ENCODE measurements at places on chromosomes 1 and 21. TPM values are rescaled to one million over a fixed set of nuclear protein-coding genes. Genes with fewer than 3 reads are reported as not detected.

Gene UFC1
- 124 TPM for total RNA-seq

Gene NHLH1
- 0.27 TPM for total RNA-seq

Gene KRTAP19-4
- not detected for total RNA-seq

Gene DCST1
- not detected for total RNA-seq

DNA sequence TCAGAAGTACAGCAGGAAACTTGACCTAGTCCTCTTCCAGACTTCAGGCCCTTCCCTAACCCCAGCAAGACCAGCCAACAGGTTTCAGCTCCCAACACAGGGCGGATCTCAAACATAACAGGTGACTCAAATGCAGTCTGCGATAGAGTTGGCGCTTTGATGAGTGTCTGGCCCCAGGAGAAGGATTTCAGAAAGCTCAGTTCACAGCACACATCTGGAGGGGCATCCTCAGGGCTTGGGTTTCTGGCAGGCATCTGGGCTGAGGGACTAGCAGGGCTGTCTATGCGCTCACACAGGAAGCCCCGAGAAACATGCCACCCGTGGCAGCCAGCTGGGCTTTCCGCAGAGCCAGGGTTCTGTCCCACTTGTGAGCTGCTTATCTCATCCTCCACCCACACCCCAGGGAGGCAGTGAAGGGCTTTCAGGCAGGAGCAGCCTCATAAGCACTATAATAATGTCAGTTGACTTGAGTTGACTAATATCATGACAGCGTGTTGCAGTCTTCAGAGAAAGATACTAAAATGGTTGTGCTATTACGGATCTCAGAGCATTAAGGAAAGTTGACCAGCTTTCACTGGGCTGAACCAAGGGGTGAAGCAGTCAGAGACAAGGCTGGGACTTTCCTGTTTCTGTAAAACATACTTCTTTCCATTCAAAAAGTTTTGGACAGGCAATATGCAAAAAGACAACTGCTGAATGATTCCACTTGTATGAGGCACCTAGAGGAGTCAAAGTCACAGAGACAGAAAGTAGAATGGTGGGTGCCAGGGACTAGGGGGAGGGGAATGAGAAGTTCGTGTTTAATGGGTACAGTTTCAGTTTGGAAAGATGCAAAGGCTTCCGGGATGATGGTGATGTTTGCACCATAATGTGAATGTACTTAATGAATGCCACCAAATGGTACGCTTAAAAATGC is 233.0 kb upstream of the IRF2BP2 start:
- no peak for DNase-seq

GRCh38 chr1:4380564-4381168 is 273.7 kb upstream of the AJAP1 start:
- DNase-seq: peak; percentile 6

DNA sequence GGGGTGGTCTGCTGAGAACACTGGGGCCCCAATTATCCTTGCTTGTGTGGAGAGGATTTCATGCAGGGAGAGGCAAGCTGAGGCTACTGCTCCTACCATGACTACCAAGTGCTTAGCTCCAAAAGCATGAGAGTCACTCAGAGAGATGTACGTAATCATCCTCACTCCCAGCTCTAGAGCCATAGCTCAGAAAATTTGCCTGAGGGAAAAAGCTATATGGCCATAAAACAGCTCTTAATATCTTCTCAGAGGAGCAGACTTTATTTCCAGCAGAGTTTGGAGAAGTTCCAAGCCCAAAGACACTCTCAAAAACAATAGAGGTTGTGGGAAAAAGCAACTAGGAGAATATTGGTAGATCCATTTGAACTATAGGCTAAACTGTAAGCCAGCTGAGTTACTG is 106.4 kb upstream of the PBX1 start:
- DNase-seq: no peak

- DNase-seq: peak; percentile 38
These were observed 10.0 kb downstream of the NCF2 start for GRCh38 chr1:183580281-183580682.

DNA sequence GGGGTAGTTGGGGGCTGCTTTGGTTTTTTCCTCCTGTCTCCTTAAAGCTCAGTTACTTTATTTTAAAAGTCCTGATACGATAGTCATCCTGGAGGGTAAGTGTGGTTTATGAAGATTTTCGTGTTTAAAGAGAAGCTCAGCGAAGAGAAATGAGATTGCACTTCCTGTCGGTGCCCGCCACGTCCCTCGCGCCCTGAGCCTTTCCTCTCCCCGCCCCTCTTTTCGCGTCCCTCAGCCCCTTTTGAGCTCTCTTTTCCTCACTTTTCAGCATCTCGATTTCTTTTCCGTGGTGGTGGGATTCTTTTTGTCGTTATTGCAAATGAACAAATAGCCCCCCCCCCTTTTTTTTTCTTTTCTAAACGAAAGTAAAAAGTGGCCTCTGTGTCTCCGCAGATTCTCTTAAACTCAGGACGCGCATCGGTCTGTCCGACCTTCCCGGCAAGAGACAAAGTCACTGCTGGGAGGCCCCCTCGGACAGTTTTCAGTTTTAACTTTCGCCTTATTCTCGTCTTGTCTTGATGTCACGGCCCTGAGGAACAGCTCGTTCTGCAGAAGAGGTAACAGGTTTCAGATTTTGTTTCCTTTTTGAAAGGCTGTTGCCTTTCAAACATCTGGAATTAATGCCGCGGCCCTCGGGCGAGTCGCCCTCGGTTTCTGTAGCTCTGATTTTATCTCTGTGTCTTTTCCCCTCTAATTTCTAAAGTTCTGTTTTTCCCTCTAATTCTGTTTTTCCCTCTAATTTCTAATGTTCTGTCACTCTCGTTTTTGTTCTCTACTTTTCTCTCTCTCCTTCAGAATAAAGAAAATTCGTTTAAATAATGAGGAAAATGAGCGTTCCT is 1.0 kb upstream of the DMRTA2 start:
- DNase-seq: peak; percentile 4

DNA sequence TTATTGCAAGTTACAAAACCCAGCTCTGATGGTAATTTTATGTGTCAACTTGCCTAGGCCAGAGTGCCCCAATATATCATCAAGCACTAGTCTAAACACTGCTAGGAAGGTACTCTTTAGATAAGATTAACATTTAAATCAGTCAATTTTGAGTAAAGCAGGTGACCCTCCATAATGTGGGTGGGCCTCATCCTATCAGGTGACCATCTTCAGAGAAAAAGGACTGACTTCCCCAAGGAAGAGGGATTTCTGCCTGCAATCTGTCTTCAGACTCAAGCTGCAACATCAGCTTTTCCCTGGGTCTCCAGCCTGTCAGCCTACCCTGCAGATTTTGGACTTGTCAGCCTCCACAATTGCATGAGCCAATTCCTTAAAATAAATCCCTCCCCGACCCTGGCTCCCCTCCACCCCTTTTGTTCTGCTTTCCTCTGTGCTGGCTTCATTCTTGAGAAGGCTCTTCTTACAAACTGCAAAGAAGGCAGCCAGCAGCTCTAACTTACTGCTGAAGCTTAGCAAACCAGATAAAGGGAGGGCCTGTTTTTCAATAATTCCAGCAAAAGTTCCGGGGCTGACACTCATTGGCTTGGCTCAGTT is 56.4 kb upstream of the RUNX3 start:
- DNase-seq: no peak

- DNase-seq: no peak
These were observed 2.1 kb upstream of the SLC2A1 start for GRCh38 chr1:42960566-42961311.

GRCh38 chr21:44298301-44298700 is 1.6 kb upstream of the PFKL start:
- DNase-seq: no peak

DNA sequence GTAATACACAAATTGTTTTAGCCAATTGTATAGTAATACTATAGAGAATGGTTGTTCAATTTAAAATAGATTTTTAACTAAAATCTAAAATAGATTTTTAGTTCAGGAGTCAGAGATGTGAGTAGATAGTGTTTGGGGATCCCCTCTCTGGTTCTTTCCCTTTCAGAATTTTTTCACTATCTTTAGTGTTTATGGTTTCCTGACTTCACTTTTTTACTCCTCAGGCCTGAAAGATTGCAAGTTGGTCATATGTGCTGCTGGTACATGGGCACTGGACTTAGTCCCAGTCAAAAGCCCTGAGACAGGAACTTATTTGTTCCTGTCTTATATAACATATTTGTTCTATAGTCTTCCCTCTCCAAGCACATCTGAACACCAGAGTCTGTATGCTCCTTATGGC is 96.8 kb upstream of the ATP1B1 start:
- DNase-seq: no peak

All from NCI-H460 (cell line).